Aortic smooth muscle cell (primary cell): ENCODE measurements at places on chromosomes 1 and 21. TPM values are rescaled to one million over a fixed set of nuclear protein-coding genes. Genes with fewer than 3 reads are reported as not detected.

Gene ATP5PO
- total RNA-seq: 184 and 197 TPM in 2 replicates

Gene KRTAP10-10
- not detected in 2 replicates for total RNA-seq

Gene ITLN2
- not detected in 2 replicates for total RNA-seq

Gene SLC44A3
- total RNA-seq: 1.7 TPM in 2 replicates

Gene S100A2
- 2.4 and 4.0 TPM in 2 replicates for total RNA-seq

Gene PRAMEF17
- total RNA-seq: not detected in 2 replicates

Gene IL22RA1
- 0.13 and 0.25 TPM in 2 replicates for total RNA-seq

Gene ELAPOR1
- total RNA-seq: under 0.01 and 0.25 TPM in 2 replicates

Gene DYRK1A
- total RNA-seq: 53.2 and 58.3 TPM in 2 replicates

Gene ACTL8
- not detected in 2 replicates for total RNA-seq

Gene SYT6
- total RNA-seq: not detected in 2 replicates

Gene MFAP2
- total RNA-seq: 18.2 and 24.5 TPM in 2 replicates

Gene GNAT2
- total RNA-seq: 0.19 and 0.40 TPM in 2 replicates

Gene C1orf185
- not detected in 2 replicates for total RNA-seq

Gene ZFYVE9
- total RNA-seq: 23.5 and 26.9 TPM in 2 replicates

Gene KCNJ9
- total RNA-seq: under 0.01 and 0.06 TPM in 2 replicates

Gene GSTM5
- total RNA-seq: 0.92 and 2.0 TPM in 2 replicates

Gene ANXA9
- total RNA-seq: 0.06 and 0.26 TPM in 2 replicates

Gene TNFAIP8L2
- not detected in 2 replicates for total RNA-seq

Gene SLC5A9
- total RNA-seq: not detected in 2 replicates

Gene S100A8
- not detected in 2 replicates for total RNA-seq

Gene SCCPDH
- total RNA-seq: 34.4 and 40.0 TPM in 2 replicates

Gene CSF3R
- not detected in 2 replicates for total RNA-seq

Gene KCNA2
- total RNA-seq: not detected in 2 replicates

Gene NPR1
- 1.2 and 1.9 TPM in 2 replicates for total RNA-seq

Gene TAL1
- 0.31 and 0.66 TPM in 2 replicates for total RNA-seq

Gene ZSWIM5
- 0.75 and 1.1 TPM in 2 replicates for total RNA-seq

Gene IL10
- total RNA-seq: 0.13 TPM in 1 of 2 replicates, not detected in the other

Gene RHD
- total RNA-seq: not detected in 2 replicates

Gene COL11A1
- total RNA-seq: not detected in 2 replicates

Gene CHI3L2
- 0.12 and 1.1 TPM in 2 replicates for total RNA-seq

Gene HOOK1
- total RNA-seq: 0.06 TPM in 1 of 2 replicates, not detected in the other

Gene GJA4
- 1.1 and 1.6 TPM in 2 replicates for total RNA-seq

Gene DNAJB4
- 71.5 and 72.1 TPM in 2 replicates for total RNA-seq
